ENCODE measurements at places on chromosomes 4 and X.

GRCh38 chr4:95363559-95363925, 185.2 kb downstream of the UNC5C start:
- no peak for DNase-seq

GRCh38 chr4:18858229-18858922, 836.8 kb upstream of the LCORL start:
- no peak for DNase-seq

DNA sequence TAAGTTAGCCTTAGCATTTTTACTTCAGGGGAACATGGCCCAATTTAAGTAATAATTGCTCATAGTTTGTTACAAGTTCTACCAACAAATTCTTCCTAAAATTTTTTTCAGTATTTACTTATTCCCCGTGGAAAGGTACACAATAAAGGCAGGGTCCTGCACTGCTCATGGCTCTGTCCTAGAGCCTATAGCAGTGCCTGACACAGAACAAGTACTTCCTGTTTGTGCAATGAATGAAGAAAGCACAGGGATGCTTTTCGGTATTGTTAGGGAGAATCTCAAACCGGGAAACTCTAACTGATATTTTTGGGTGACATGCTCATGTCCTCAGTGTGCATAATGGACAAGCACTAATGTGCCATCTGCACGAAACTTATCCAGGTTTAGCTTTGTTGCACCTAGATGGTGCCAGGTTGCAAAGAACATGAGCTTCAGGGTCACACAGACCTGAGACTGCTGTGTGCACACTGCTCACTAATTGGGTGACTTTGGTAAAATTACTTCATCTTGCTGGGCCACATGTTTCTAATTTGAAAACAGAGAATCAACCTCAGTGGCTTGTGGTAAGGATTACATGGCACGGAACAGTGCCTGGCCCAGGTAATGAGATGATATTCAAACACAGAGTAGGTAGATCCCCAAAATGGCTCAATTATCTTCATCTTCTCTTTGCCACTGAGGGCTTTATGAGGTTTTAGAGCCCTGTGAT, 175.8 kb upstream of the NPY2R start:
- DNase-seq: no peak

- DNase-seq: no peak
These were observed 9.4 kb upstream of the GPR173 start for GRCh38 chrX:53039236-53039635.

GRCh38 chr4:20403290-20403689, 151.6 kb downstream of the SLIT2 start:
- DNase-seq: no peak

DNA sequence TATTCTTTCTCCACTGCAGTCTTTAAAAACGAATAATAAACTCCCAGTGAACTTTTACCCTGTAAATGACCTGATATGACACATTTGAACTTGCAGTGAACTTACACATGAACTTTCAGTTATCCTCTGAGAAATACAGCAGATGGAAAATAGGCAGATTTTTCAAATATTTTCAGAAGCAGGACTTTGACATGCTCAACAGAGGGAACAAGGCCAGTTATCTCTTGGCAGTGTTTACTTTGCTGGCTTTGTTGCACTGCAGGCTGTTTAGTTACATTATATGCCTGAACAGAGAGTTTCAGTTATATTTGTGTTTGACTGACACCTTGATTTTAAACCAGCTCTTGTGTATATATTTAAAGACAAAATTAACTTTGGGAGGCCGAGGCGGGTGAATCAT, 47.6 kb upstream of the FGG start:
- DNase-seq: no peak

DNA sequence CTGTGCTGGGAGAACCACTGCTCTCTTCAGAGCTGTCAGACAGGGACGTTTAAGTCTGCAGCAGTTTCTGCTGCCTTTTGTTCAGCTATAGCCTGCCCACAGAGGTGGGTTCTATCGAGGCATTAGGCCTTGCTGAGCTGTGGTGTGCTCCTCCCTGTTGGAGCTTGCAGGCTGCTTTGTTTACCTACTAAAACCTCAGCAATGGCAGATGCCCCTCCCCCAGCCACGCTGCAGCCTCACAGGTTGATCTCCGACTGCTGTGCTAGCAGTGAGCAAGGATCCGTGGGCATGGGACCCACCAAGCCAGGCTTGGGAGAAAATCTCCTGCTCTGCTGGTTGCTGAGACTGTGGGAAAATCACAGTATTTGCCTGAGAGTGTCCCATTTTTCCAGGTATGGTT, 133.8 kb upstream of the UBQLN2 start:
- no peak for DNase-seq

DNA sequence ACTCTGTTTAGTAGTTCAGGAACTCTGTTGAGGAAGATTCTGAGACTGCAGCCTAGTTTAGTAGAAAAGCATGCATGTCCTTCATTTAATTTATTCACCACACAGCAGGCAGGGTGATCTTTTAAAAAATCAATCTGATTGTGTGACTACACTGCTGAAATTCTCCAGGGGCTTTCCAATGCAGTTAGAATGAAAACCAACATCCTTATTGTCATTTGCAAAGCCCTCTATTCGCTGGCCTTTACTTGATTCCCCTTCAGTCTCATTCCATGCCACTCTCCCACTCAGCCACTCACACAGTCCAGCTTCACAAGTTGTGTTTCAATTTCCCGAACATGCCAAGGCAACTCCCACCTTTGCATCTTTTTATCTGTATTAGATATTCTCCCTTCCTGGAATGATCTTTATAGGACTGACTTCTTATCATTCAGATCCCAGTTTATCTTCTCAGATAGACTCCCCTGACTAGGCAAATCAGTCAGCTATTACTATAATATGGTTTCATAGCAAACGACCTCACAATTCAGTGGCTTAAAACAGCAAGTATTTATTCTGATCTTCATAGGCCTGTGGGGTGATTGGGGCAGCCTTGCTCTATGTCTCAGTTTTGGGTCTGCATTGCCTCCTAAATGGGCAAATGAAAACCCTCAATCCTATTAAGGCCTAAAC, 21.3 kb upstream of the FTHL17 start:
- DNase-seq: no peak

DNA sequence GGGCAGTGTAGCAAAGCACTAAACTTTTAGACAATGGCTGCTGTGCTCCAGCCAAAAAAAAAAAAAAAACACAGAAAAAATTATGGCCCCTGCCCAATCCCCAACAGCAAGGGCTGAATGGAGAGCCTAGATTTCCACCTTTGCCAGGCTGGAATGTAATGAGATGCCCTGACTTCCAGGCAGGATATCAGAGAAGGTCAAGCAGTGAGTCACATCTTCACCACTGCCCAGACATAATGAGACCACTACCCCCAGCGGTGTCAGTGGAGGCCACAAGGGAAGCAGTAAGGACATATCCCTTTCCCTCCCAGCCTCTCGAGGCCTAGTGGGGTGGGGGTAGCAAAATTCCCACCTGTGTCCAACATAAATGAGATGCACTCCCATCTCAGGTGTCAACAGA, 216.3 kb upstream of the LEF1 start:
- DNase-seq: no peak

DNA sequence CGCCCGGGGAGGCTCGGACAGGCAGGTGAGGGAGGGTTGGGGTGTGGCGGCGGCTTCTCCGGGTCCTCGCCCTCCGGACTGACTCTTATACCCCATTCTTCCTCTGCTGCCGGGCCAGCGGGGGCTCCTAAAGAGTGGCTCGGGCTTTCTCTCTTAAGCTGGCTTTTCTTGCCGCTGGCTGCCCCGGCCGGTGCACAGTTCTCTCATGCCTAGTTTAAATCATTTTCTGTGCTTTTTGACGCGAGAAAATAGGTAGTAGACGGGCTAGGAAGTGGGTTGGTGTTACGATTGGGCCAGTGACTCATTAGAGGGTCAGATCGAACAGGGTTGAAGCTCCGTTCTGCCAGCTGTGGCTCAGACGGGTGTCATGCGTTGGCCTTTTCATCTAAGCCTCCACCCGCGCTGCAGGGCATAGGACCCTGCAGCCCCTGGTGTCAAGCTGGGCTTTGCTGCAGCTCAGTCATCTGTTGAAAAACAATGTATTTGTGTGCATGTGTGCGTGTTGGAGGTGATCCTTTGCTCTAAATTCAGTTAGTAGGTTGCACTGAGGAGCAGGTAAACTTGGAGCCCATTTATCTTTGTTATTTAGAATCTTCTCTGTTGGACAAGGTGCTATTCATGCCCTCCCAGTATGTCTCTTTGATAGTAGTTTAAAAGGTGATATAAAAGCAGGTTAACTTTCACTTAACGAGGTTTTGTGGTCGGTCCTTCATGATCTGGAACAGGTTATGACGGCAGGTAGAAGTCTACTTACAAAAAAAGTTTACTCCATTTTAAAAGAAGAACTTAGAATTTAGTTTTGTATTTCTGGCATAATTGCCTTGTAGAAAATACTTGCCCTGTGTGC, 802 bp downstream of the BMP2K start:
- no peak for DNase-seq

DNA sequence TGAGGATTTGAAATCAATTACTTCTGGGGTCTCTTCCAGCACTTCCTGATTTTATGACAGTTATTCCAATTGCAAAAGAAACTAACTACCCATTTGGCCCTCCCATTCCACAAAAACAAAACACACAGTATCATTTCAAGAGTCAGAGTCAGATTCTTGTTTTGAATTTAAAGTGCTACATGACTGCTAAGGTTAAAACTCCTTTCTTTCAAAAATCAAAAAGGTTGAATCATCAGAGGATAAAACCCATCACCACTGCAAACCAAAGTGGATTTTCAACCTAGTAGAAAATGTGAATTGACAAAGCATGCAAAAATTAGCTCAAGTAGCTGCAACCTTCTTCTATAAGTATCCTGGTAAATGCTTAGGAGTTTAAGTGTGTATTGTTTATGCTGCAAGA, 67.4 kb downstream of the DHX15 start:
- DNase-seq: no peak

Measured in fibroblast of skin of scalp (primary cell).